ENCODE measurements at places on chromosomes 4 and X. TPM values are rescaled to one million over a fixed set of nuclear protein-coding genes. Genes with fewer than 3 reads are reported as not detected.

GYG2 gene
- total RNA-seq: 11.3 TPM

DRP2 gene
- total RNA-seq: 0.73 TPM

DNA sequence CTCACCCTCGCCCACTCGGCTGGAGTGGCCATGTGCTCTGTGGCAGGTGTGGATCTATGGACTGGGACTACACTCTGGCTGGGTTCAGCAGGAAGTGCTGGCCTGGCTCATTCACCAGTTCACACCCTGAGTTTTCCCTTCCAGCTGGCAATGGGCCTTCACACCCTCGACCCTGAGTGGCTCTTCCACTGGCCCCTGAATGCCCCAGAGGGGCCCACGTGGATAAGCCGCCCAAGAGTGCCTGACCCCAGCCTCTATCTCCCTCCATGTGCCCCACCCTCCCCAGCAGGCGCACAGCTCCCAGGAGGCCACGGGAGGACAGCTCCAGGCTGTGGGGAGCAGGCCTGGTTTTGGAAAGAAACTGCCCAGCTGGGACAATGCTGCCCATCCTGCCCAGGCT lies 234.1 kb downstream of the AFAP1 start:
- no peak for DNase-seq

GRCh38 chr4:136768925-136769275 lies 763.4 kb downstream of the PCDH18 start:
- no peak for DNase-seq

GRCh38 chr4:173752610-173753230 lies 222.7 kb upstream of the HAND2 start:
- peak; percentile 32 for DNase-seq
